ENCODE measurements at places on chromosomes 12 and 14.

DNA sequence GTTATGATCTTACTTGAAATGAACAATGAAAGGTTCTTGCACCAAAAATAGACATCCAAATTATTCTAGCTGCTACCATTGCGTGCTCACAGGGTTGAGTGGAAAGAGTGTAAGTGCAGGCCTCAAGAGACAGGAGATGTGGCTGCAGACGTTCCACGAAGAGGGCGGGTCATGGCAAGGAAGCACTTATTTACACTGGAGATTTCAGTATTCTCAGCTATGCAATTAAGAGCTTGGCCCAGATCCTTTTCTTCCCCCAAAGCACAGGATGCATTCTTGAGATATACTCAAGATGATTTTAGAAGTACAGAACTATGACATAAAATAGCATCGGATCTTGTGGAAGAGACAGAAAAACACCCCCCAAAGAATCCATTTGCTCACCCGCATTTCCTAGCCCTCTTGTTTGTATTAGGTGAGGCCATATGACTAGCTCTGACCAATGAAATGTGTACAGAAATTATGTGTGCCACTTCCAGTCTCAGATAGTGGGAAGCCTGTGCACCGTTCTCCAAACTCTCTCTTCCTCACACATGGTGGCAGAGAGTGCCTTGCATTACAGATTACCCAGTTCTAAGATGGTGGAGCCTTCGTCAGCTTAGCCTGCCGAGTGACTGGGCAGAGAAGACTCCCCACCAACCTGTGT, 261.4 kb downstream of the TTC8 start:
- no peak for DNase-seq

GRCh38 chr14:104115691-104116287, 22.6 kb upstream of the KIF26A start:
- no peak for DNase-seq

- peak; percentile 55 for DNase-seq
These were observed 1181.2 kb downstream of the VRK1 start for GRCh38 chr14:97978341-97978740.

DNA sequence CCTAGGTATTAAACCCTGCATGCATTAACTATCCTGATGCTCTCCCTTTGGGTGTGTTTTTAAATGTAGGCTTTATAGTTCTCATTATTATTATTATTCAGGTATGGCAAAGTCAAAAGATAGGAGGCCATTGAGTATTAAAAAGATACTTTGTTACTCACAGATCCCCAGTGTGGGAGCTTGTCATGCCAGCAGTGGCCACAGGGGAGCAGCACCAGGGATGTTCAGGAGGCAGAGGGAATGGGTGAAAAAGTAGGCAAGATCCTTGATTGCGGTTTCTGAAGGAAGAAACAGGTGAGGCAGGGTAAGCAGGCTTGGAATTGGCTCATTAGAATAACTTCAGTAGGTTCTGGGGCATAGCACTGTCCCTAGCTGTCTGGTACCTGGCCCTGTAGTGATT, 382.2 kb downstream of the MED13L start:
- DNase-seq = no peak

GRCh38 chr12:90102957-90103652, 394.5 kb upstream of the ATP2B1 start:
- DNase-seq = peak; percentile 66

DNA sequence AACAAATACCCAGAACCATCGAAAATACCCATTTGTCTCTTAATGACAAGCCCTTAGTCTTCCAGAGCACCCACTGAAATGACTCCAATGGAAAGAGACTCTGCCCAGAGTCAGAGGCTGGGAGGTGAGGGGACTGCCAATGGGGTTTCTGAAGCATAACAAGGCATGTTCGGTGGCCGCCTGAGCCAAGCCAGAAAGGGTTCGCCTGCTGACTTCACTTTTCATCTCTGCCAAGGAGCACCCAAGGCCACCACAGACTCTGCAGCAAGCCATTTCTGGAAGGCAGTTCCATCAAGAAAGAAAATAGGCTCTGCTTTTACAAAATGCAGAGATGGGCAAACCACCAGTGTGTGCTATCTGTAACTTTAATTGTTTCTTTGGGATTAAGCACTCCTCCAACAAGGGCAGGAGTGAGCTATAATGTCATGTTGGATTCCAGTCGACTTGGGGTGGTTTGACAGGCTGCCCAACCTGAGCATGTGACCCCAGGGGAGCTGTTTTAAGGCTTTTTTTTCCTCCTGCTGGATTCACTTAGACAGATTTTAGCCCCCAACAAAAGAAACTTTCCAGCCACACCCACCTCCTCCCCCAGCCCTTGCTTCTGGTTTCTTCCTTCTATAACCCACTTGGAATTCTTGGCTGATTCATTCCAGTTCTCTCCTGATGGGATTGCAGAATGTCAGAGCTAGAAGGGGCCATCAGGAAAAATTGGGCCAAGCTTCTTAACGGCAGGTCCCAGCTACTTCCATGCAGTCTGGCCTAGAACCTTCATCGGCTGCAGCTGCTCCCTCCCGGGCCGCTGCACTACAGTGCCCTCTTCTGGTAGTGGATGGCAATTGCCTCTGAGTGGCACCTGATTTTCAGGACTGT, 24.1 kb downstream of the CKAP4 start:
- DNase-seq = peak; percentile 72

DNA sequence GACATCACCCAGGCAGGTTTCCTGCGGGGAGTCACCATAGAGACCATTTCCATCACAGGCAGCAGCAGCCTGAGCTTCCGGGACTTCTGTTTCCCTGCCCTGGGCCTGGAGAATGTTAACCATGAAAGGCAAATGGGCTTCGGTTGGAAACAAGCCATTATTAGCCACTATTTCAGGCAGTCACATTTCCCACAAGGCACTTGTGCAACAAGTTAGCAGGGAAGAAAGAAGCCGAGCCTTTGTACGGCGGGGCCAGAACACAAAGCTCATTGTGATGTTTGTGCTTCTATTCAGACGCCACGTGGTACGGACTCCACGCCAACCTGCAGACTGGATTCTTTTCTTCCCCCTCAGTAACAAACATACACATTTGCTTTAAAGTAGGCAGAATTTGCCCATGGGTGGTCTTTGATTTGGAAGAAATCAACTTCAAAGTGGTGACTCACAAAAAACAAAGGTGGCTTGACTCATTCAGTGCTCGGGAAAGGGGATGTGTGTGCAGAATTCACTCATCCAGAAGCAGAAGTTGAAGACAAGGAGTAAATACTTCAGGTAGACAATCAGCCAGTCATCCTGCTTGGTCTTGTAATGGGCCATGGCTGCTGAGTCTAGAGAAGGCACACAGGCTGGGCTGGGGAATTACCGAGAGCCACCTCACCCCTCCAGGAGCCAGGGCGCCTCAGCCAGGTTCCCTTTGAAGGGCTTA, 154.2 kb upstream of the PRMT8 start:
- peak; percentile 42 for DNase-seq

DNA sequence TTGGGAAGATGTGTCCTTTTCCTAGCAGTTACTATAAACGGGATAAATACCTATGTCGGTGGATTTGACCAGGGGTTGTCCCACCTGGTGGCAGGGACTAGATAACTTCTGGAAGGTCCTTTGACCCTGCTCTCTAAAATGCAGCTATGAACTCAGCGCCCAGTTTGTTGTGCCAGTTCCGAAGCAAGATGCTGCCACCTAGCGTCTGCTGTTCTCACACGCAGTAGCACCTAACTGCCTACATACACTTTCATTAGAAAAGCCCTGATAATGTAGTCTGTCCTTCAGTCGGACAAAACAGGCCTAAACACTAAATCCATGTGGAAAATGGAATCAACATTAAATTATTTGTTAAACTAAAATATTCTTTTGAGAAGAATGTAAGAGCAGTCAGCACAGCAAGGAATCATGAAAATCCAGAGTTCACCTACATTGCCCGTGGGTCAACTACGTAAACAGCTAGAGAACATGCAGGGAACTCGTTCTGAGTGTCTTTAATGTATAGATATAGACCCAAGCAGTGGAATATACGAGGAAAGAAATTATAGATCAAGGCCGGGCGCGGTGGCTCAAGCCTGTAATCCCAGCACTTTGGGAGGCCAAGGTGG, 51.1 kb upstream of the CRACR2A start:
- peak; percentile 64 for DNase-seq

DNA sequence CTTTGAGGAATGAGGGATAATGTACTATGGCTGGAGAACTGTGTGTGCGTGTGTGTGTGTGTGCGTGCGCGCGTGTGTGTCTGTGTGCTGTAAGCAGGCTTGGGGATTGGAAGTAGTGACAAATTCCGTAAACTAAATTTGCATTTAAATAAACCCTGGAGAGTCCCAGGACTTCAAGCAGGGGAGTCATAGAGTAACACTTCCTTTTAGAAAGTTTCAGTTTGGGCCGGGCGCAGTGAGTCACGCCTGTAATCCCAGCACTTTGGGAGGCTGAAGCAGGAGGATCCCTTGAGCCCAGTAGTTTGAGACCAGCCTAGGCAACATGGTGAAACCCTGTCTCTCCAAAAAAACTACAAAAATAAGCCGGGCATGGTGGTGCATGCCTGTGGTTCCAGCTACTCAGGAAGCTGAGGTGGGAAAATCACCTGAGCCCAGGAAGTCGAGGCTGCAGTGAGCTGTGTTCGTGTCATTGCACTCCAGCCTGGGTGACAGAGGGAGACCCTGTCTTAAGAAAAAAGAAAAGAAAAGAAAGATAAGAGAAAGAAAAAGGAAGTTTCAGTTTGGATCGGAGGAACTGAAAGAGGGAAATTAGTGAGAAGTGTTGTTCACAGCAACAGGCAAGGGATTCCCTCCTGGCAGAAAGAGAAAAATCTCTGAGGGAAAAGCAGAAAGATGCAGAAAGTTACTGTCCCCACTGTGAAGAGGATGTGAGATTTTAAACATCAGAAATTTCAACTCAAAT, 222.7 kb upstream of the SOX5 start:
- no peak for DNase-seq

DNA sequence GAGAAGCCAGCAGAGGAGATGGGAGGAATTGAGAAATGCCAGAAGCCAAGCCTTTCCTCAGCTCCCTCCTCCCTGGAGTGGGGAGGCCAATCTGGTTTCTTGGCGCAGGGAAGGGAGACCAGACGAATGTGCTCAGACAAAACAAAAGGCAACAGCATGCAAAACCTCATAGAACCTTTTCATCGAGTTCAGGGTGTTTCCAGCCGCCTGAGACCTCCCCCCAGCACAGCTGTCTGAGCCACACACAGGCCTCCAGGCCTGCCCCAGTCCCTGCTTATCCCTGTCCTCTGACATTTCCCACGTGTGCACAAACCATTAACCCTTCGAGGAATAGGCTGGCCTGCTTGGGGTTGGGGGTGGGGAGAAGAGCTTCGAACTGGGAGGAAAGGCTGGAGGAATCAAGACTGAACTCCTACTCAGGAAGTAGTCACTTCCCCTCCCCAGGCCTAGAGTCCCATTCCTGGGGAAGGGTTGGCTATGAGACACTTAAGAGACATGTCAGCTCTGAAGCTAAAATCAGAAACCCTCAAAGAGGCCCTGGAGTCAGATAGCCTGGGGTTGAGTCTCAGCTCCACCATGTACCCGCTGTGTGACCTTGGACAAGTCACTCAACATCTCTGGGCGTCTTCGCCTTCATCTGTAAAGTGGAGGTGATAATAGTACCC, 10.7 kb downstream of the TBX3 start:
- DNase-seq = no peak

DNA sequence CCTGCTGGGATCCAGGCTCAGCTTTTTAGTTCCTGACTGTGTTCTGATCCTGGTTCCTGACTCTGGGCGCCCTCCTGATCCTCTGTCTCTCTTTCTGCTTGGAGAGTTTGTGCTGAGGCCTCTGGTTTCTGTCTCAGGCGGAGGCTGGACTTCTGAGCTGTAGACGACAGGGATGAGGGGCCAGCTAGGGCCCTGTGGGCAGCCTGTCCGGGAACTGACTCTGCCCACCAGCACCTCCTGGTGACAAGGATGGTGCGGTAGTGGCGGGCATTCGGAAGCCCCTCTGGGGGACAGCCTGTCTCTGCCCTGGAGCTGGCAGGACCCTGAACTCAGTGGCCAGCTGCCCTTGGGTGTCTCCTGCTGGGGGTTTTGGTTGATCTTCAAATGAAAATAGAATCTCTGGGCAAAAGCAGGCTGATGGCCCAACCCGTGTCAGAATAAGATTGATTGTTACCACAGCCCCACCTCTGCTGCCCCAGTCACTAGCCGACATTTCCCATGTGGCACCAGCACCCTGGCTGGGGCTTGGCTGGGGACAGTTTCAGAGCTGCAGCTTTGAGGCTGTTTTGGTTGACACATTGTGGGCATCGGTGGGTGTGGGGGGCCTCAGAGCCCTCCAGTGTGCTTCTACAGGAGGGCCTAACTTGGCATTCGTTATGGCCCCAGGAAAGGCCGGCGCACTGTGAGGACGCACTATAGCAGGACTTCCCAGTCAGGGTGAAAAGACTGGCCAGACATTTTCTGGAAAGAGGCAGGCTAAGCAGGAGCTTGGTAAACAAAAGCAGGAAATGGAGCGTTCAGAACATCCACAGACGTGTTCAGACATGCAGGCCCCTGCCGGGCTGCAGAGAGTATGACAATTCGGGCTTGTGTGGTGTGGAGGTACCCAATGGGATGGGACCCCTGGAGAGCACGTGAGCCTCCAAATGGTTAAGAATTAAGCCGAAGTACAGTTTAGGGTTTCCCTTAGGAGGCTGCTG, 16.2 kb downstream of the KRT80 start:
- peak; percentile 83 for DNase-seq

DNA sequence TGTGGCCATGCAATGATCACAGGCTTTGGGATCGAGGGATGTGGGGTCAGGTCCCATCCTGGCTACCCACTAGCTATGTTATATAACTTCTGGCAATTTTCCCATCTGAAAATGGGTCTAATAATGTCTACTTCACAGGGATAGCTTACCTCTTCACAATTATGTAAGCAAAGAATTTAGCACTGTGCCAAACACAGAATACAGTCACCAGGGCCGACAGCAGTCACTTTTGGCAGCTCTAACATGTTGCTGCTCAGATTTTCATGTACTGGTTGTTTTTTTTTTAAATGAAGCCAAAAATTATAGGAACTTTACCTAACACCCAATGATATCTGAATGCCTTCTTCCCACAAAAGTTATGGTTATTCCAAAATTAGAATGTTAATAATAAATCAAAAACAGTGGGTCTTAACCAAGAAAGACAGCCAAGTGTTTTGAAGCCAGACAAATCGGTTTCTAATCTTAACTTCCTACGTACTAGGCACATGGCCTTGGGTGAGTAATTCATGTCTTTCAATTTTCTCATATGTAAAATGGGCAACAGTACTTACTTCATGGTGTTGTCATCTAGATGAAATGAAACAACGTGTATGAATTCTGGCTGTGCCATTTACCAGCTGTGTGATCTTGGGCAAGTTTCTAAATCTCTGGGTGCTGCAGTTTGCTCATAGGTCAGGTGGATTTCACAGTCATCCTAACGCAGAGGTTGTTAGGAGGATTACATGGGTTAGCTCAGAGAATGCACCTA, 13.0 kb upstream of the PCED1B start:
- no peak for DNase-seq
